Neural crest cell (in vitro differentiated cells): ENCODE measurements at places on chromosomes 2 and 18. TPM values are rescaled to one million over a fixed set of nuclear protein-coding genes. Genes with fewer than 3 reads are reported as not detected.

PDE11A gene
- total RNA-seq: 0.23 and 0.28 TPM in 2 replicates

TPGS2 gene
- 175 and 179 TPM in 2 replicates for total RNA-seq

GPR39 gene
- 0.25 and 0.35 TPM in 2 replicates for total RNA-seq

PTRHD1 gene
- 38.2 and 42.7 TPM in 2 replicates for total RNA-seq

- H3K36me3 ChIP-seq: no peaks in the 10 kb centered on the region
- peaks cover 72% of the 10 kb centered on the region for H3K4me1 ChIP-seq
- peak overlapping the region; percentile 40 for H3K27ac ChIP-seq
These were observed 26.7 kb downstream of the CYRIA start for GRCh38 chr2:16638946-16639345.

GRCh38 chr2:161427664-161428587 is 11.8 kb downstream of the TBR1 start:
- peaks cover 28% of the 10 kb centered on the region for H3K4me1 ChIP-seq
- no peaks in the 10 kb centered on the region for H3K36me3 ChIP-seq
- H3K4me3 ChIP-seq: peak overlapping the region; percentile 82
- peaks cover 88% of the 10 kb centered on the region for H3K27me3 ChIP-seq
- peak; percentile 5 for DNase-seq
- no peak overlapping the region for H3K27ac ChIP-seq

DNA sequence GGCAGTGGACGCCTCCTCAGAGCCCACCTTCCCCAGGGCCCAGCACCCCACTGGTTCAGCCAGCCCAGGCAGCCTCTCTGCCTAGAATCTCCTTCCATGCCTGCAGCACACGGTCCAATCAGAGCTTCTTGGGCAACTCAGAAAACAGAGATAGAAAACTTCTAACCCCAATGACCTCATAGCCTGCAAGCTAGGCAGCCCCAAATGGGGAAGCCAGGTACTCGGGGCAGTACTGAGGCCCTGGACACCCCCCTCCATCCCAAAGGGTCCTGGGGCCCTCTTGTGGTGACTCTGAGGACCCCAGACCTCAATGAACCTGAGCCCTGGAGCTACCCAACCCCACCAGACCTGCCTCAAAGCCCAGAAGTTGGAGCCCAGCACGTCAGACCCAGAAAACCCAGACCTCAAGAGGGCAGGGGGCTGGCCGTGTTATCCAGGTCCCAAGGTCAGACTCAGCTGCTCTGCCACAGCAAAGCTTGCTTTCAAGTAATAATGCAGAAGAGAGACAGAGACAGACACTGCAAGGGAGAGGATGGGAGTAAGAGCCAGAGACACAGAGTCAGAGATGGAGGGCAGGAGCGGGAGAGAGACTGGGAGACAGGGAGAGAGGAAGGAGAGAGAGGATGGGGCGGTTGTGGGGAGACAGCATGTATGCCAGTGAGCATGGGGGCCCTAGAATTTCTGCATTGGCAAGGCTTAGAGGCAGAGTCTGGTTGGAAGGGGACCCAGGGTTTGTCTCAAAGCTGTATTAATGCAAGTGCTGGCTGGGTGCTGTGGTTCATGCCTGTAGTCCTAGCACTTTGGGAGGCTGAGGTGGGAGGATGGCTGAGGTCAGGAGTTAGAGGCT is 28.2 kb downstream of the SERTAD2 start:
- H3K4me3 ChIP-seq: peak overlapping the region; percentile 9
- H3K27ac ChIP-seq: peak overlapping the region; percentile 46
- H3K4me1 ChIP-seq: peaks cover 61% of the 10 kb centered on the region
- no peak for DNase-seq

DNA sequence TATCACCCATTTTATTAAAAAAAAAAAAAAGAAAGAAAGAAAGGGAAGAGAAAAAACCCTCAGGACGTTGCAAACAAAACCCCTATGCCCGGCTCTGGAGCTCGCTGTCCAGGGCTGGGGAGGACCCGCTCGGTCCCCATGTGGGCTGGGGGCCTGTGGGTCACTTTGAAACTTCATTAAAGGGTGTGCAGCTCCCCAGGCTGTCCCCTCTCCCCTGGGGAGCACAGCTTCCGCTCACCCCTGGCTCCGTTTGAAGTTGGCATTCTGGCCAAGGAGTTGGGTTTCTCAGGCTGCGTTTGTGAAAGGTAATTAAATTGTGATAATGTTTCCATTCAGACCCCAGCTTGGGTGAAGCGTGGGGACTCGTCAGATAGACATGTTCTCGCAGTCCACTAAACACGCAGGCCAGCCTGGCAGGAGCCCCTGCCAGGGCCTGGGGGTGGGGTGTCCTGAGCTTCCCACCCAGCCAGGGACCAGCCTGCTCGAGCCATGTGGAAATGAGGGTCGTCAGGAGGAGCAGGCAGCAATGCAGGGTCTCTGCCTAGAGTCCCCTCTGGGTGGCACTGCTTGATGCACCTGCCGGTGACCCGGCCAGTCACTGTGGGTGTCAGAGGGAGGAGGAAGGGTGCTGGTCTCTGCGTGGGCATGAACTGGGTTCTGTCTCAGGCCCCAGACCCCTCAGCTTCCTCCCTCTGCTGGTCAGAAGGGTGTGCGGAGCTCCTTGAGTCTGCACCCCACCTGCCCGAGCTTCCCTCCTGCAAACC is 166.2 kb downstream of the INHBB start:
- H3K36me3 ChIP-seq: no peaks in the 10 kb centered on the region
- H3K27ac ChIP-seq: no peak overlapping the region
- peak overlapping the region; percentile 67 for H3K4me3 ChIP-seq
- DNase-seq: no peak

- no peak overlapping the region for H3K27ac ChIP-seq
- H3K4me3 ChIP-seq: no peak overlapping the region
- no peak for DNase-seq
- peaks cover 10% of the 10 kb centered on the region for H3K4me1 ChIP-seq
- peaks cover 84% of the 10 kb centered on the region for H3K27me3 ChIP-seq
These were observed 2.9 kb downstream of the TNFRSF11A start for GRCh38 chr18:62327977-62328376.

GRCh38 chr18:75003764-75004690 is 204.9 kb downstream of the PTGR3 start:
- H3K4me1 ChIP-seq: no peaks in the 10 kb centered on the region
- H3K27me3 ChIP-seq: no peaks in the 10 kb centered on the region
- H3K4me3 ChIP-seq: no peak overlapping the region
- DNase-seq: no peak
- H3K27ac ChIP-seq: no peak overlapping the region
- H3K36me3 ChIP-seq: peaks cover 4% of the 10 kb centered on the region

- DNase-seq: peak; percentile 77
- H3K27me3 ChIP-seq: no peaks in the 10 kb centered on the region
- no peak overlapping the region for H3K27ac ChIP-seq
- no peak overlapping the region for H3K4me3 ChIP-seq
- H3K36me3 ChIP-seq: peaks cover 4% of the 10 kb centered on the region
- peaks cover 4% of the 10 kb centered on the region for H3K4me1 ChIP-seq
These were observed 272.4 kb downstream of the AGAP1 start for GRCh38 chr2:235766278-235766677.

DNA sequence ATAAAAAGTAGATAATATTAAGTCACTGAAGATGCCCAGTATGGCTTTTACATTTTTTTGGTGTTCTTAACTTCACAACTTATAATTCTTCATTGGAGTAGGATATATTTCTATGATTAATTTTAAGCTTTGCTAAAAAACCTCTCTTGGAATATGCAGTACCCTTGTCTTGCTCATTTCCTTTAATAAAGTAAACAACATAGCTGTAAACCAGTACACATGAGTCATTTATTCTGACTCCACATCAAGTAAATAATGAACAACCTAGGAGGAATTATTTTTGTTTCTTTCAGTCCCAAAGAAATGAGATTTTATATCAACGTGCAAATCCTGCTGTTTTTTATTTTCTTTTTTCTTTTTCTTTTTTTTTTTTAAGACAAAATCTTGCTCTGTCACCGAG is 869.1 kb downstream of the CNTNAP5 start:
- no peaks in the 10 kb centered on the region for H3K27me3 ChIP-seq
- H3K27ac ChIP-seq: no peak overlapping the region
- no peak for DNase-seq

- H3K4me3 ChIP-seq: no peak overlapping the region
- H3K4me1 ChIP-seq: no peaks in the 10 kb centered on the region
- no peak for DNase-seq
- H3K27ac ChIP-seq: no peak overlapping the region
- H3K27me3 ChIP-seq: no peaks in the 10 kb centered on the region
- peaks cover 3% of the 10 kb centered on the region for H3K36me3 ChIP-seq
These were observed 25.8 kb downstream of the CAB39 start for GRCh38 chr2:230738391-230738811.

DNA sequence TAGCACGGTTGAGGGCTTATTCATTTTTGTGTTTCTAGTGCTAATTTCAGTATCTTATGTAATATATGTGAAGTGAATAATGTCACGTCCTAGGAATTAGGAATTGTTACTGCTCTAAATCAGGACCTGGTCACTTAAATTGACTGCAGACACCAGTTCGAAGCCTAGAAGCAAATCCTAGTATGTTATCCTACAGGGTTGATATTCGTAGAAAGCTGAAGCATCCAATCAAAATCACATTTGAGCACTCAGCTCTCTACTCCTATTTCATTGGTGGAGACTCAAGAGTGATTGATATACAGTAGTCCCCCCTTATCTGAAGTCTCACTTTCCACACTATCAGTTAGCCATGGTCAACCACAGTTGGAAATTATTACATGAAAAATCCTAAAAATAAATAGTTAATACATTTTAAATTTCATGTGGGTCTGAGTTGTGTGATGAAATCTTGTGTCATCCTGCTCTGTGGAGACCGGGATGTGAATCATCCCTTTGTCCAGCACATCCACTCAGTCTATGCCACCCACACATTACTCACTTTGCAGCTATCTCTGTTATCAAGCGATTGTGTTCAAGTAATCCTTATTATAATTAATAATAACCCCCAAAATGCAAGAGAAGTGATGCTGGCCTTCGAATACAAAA is 35.2 kb upstream of the SCN9A start:
- no peaks in the 10 kb centered on the region for H3K36me3 ChIP-seq
- DNase-seq: no peak
- H3K4me1 ChIP-seq: peaks cover 4% of the 10 kb centered on the region
- H3K27ac ChIP-seq: no peak overlapping the region

- no peak overlapping the region for H3K4me3 ChIP-seq
- DNase-seq: no peak
- no peak overlapping the region for H3K27ac ChIP-seq
- peaks cover 23% of the 10 kb centered on the region for H3K36me3 ChIP-seq
These were observed 89.9 kb upstream of the CDCA7 start for GRCh38 chr2:173264603-173265366.

DNA sequence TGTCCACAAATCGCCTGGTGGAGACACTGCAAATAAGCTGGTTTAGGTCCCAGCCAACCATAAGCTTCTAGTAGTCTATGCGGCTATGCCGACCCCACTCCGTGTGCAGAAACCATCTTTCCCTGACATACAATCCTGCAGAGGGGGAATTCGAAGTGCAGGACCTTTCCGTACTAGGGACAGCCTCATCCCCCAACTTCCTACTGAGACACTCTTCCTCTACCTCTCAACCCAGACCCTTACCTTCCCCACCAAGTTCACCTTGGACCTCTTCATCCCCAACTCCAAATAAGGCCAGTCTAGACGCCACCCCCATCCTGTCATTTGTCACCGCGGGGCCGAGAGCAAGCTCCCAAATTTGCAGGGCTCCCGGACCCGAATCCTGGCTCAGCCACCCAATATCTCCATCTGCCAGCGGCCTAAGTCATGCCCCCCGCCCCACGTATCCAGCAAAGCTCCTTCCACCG is 496 bp downstream of the SUCLG1 start:
- no peak for DNase-seq
- no peaks in the 10 kb centered on the region for H3K27me3 ChIP-seq
- H3K4me3 ChIP-seq: peak overlapping the region; percentile 91
- peak overlapping the region; percentile 99 for H3K27ac ChIP-seq
- H3K36me3 ChIP-seq: peaks cover 5% of the 10 kb centered on the region

GRCh38 chr18:31454066-31454708 is 6.6 kb downstream of the DSG3 start:
- DNase-seq: no peak
- no peak overlapping the region for H3K4me3 ChIP-seq
- H3K36me3 ChIP-seq: no peaks in the 10 kb centered on the region
- no peaks in the 10 kb centered on the region for H3K27me3 ChIP-seq
- H3K27ac ChIP-seq: no peak overlapping the region
- H3K4me1 ChIP-seq: no peaks in the 10 kb centered on the region

GRCh38 chr18:6714010-6714409 is 15.5 kb upstream of the ARHGAP28 start:
- no peak overlapping the region for H3K27ac ChIP-seq
- H3K27me3 ChIP-seq: no peaks in the 10 kb centered on the region
- no peaks in the 10 kb centered on the region for H3K4me1 ChIP-seq

DNA sequence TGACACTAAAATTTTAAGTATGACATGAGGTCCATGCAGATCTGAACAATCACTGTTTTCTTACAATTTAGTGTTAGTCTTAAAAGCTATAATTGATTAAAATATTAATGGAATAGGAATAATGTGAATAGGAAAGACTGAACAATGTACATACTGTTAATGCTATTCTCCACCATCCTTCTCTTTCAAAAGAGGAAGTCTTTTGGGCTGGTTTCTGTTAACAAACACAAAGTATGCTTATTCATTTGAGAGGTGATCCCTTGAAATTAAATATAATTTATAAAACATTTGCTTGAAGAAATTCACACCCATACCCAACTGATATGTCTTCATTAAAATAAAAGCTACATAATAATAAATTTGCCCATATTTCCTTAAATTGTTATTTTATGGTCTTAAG is 2.3 kb downstream of the STPG4 start:
- no peaks in the 10 kb centered on the region for H3K27me3 ChIP-seq
- H3K4me3 ChIP-seq: no peak overlapping the region
- no peak for DNase-seq
- peaks cover 14% of the 10 kb centered on the region for H3K36me3 ChIP-seq
- H3K4me1 ChIP-seq: no peaks in the 10 kb centered on the region

GRCh38 chr2:162123806-162124758 is 28.0 kb downstream of the GCG start:
- DNase-seq: no peak
- H3K27ac ChIP-seq: no peak overlapping the region
- H3K36me3 ChIP-seq: no peaks in the 10 kb centered on the region
- H3K27me3 ChIP-seq: no peaks in the 10 kb centered on the region
- H3K4me1 ChIP-seq: no peaks in the 10 kb centered on the region
- no peak overlapping the region for H3K4me3 ChIP-seq
